ENCODE measurements at places on chromosomes 7 and 10.

GRCh38 chr7:78476851-78477405 is 678.4 kb downstream of the PHTF2 start:
- DNase-seq = no peak

- DNase-seq = no peak
Observed at GRCh38 chr10:59323036-59323459, 39.3 kb downstream of the FAM13C start.

GRCh38 chr7:74187915-74188675 is 13.9 kb downstream of the EIF4H start:
- DNase-seq = no peak

DNA sequence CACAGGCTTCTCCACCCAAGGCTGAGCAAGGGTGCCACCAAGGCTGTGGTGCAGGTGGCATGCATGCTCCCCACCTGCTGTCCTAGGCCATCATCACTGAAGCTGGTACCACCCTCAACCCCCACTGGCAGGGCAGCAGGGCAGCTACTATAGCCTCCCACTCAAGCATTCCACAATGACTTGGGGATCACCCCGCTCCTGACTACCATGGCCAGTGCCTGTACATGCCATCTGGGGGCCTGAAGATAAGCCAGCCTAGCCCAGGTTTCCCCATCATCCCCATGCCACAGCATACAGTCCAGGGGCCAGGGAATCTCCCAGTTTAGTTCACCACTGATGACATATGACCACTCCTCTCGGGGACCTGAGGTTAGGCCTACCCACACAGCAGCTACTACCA is 510.9 kb upstream of the LRRTM3 start:
- DNase-seq = no peak

GRCh38 chr10:51607463-51607835 is 91.9 kb downstream of the CSTF2T start:
- no peak for DNase-seq

GRCh38 chr10:100828738-100829096 is 83.3 kb downstream of the PAX2 start:
- DNase-seq = no peak

DNA sequence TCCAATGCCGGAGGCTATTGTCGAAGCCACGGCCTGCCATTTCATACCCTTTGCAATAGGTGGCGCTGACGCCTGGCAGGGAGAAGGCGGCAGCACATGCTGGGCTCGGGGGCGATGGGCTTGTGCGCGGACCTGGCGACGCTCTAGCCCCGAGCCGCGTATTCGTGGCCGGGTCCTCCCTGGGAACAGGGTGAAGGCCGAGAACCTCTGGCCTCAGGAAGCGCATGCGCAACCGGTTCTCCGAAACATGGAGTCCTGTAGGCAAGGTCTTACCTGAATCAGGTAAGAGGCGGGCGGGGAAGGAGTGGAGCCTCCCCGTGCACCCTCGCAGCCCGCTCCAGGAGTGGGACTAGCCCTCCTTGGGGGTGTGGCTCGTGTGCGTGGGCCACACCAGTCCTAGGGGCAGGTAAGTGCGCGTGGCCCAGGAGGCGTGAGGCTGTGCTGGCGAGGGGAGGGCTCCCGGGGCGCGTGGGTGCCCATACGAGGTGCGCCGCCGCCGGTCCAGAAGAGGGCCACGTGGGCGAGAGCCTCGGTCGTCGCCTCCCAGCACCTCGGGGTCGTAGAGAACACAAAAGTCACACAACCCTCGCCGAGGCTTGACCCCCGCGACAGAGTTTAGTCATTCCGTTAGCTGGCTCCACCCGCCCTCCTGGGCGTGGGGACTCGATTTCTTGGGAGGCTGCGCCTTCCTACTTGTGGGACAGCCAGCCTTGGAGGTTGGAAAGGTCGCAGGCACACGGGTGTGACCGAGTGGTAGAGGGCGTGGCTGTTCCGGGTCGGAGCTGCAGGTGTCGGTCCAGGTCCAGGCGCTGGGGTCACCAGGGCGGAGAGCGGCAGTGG is 5.6 kb upstream of the MEST start:
- no peak for DNase-seq

GRCh38 chr7:69630292-69630691 is 32.0 kb downstream of the AUTS2 start:
- no peak for DNase-seq

DNA sequence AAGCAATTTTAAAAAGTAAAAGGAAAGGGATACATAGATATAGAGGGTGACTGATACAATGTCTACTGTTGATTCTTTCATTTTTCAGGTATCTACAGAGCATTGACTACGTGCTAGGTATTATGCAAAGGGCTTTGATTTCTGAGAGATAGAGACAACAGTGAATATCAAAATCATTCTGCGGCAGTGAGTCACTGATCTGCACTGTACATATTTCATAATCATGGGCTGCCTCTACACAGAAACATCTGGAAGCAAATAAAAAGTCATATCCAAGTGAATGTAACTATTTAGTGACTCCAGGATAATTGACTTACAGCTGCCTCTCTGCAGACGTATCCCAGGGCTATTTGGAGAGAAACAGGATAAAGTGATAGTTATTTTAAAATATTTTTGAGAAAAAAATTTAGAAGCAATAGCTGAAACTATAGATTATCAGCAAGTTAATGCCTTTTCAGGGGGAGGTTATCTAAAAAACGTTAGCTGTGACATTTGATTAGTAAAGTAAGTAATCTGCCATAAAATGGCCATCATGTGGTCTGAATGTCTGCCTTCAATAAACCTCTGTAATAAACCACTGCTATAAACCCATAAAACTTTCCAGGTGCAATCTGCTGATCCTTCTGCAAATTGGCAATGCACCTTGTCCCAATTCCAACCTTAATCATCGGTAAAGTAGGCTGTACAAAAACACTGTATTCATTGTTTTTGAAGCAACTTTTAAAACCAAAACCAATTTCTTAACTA is 43.7 kb downstream of the CPXM2 start:
- DNase-seq = no peak

- no peak for DNase-seq
Observed at GRCh38 chr7:27947586-27948278, 207.8 kb downstream of the TAX1BP1 start.

DNA sequence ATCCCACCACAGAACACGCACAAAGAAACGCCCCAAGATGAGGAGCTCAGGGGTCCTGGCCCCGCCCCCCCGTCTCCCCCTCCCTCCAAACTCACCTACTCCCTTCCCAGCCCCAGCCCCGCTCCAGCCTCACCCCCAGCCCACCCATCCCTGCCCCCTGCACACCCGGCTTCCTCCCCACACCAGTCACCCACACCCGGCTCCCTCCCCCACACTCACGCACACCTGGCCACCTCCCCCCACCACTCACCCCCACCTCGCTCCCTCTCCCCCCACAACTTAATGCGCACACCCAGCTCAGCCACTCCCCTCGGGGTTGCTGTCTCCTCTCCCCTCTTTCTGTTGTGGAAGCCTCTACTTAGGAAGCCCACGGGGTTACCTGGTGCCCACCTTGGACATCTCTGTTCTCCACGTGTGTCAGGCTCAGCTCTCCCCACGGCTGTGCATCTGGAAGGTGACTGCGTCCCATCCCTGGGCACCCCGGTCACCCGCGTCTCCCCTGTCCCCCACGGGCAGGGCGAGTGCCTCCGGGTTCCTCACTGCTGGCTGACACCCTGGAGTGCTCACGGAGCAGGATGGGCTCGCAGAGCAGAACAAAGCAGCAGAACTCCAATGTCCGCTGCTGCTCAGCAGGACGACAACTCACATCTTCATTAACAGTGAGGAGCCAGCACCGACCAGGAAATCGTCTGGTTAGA is 166.8 kb downstream of the USP6NL start:
- DNase-seq = no peak

DNA sequence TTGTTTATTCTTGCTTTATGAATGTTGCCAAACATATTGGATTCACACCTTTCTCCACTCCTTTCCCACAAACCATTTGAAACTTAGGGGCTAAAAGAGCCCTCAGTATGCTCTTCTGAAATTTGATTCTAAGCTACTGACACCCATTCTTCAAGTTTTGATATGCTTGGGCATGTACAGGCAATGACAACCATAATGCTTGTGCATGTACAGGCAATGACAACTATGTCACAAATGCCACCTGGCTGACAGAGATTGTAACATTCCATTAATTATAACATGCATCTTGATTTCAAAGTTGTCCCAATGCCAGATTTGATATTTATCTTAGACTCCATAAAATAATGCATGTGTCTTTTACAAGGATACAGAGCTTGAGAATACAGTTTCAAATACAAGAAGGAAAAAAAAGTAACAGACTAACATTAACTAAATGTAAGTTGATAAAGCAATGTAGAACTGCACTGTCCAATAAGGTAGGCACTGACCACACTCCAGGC is 17.5 kb upstream of the CDK1 start:
- DNase-seq = no peak

- DNase-seq = no peak
Observed at GRCh38 chr7:28211006-28211405, 30.4 kb upstream of the JAZF1 start.

DNA sequence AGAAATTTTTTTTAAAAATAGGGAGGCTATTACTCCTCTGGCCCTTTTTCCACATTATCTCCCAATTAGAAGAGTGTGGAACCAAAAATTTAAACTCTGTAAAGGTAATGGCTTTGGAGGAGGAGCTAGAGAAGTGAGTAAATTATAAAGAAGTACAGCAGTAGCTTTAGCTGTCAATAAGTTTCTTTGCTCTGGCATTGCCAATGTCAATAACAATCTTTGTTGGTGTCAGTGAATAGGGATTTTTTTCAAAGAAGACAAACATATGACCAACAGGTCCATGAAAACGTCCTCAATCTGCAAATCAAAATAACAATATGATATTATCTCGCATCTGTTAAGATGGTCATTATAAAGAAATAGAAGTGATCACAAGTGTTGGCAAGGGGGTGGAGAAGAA is 227.1 kb upstream of the MBL2 start:
- DNase-seq = no peak

DNA sequence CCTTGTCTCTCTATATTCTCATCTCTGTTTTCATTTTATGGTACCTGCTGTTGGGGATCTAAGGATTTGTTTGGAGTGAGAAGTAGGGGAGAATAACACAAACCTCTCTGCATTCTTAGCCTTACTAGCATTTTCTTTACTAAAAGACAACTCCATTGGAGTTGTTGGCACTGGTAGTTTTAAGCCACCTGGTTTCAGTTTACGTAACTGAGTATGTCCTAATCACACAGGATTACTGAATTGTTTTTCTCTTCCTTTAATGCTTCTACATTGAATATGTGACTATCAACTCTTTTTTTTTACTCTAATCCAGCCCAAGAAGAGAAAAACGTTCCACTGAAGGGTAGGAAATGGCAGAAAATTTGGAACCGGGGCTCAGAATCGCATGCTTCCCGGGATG is 30.0 kb upstream of the TRIL start:
- DNase-seq = no peak

GRCh38 chr7:12646139-12646538 is 41.3 kb upstream of the ARL4A start:
- no peak for DNase-seq

DNA sequence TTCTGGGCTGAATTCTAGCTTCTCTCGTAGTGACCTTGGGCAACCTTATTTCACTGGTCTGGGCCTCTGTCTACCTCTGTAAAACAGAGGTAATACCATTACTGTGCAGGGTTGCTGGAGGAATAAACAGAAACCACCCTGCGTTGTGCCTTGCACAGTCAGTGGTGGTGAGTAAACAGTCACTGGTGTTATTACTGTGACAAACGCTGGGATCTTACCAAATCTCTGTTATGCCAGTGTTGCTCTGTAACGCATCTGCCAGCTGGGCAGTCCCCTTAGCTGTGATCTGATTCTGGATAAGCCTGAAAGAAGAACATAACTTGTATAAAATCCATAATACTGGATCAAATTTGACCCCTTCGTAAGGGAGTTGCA is 49.4 kb downstream of the NOD1 start:
- no peak for DNase-seq

DNA sequence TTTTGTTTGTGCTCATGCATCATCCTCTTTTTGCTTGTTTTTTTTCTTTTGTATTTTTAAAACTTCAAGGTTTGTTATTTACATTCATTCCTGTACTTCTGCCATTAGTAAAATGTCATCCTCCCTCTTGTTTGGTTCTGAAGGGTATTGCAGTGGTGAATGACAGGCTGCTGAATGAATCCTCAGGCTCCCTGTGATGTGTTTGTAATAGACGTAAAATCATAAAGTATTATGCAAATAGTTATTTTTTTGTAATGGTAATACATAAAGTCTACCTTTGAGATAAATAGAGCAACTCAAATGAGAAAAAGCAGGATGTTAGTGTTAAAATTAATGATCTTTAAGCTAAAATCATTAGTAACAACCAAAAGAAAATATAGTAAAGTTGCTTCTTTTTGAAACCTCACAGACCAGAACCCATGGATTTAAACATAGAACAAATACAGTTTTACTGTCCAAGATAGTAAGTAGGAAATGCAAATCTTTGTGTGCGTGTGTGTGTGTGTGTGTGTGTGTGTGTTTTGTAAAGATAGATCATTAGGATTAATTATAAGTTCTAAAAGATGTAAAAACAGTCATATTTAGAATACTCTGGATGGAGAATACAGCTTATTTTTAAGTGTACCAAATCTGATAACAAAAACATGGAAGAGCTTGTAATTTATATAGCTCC is 4.5 kb downstream of the GLCCI1 start:
- no peak for DNase-seq

DNA sequence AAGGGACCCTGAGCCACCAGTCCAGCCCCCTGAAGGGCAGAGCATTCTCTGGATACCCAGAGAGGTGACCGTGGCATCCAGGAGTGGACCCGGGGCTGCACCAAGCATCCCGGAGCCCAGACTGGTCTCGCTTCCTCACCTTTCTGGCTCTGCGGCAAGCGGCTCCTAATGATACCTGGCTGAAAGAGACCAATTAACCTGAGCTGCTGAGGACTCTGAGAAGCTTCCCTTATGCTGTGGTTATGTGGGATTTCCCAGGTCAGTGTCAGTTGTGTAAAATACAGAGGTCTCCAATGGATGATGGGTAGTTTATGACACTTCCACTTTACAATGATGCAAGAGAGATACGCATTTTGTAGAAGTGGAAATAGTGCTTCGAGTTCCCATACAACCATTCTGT is 51.5 kb downstream of the PFKFB3 start:
- DNase-seq = no peak

- no peak for DNase-seq
Observed at GRCh38 chr7:135162382-135163001, 8.0 kb downstream of the CYREN start.

DNA sequence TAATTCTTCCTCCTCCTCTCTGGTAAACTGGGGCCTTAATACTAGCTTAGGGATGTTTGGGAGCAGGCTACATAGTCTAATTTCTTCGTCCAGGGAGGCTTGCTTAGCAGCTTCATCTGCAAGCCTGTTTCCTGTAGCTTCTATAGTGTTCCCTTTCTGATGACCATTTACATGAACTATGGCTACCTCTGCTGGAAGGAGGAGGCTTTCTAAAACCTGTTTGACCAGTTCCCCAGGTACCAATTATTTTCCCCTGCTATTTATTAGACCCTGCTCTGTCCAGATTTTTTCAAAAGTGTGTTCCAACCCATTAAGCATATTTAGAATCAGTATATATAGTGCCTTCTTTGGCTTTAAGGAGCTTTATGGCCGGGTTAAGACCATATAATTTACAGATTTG is 38.8 kb upstream of the DNAH11 start:
- no peak for DNase-seq

- no peak for DNase-seq
Observed at GRCh38 chr7:5211730-5212482, 21.9 kb downstream of the WIPI2 start.

Measured in GM19239 (cell line).